ENCODE measurements at places on chromosomes 6 and 20.

DNA sequence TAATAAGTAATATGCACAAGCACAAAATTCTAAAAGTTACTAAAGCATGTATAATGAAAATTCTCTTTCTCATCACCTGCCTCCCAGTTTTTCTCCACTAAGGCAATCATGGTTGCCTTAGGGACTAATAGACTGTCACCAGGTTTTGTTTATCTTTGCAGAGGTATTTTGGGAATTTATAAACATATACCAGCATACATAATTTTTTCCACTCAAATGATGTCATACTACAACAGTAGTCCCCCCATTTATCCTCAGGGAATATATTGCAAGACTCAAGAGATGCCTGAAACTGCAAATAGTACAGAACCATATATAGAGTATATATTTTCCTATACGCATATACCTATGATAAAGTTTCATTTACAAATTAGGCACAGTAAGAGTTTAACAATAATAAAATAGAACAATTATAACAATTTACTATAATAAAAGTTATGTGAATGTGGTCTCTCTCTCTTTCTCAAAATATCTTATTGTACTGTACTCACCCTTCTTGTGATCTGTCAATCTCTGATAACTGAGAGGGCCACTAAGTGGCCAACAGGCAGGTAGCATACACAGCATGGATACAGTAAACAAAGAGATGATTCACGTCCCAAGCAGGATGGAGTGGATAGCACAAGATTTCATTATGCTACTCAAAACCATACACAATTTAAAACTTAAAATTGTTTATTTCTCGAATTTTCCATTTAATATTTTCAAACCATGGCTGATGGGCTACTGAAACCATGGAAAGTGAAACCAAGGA, 19.7 kb downstream of the RBL1 start:
- DNase-seq = no peak

DNA sequence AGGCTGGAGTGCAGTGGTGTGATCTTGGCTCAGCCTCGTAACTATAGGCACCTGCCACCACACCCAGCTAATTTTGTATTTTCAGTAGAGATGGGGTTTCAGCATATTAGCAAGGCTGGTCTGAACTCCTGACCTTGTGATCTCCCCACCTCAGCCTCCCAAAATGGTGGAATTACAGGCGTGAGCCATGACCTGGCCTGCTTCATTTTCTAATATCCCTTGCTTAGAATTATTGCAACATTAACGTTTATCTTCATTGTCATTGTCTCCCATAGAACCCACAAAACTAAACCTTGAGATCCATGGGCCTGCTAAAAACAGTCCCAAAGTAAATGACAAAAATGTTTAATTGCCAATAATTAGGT, 6.1 kb downstream of the EEF1A1 start:
- no peak for DNase-seq

DNA sequence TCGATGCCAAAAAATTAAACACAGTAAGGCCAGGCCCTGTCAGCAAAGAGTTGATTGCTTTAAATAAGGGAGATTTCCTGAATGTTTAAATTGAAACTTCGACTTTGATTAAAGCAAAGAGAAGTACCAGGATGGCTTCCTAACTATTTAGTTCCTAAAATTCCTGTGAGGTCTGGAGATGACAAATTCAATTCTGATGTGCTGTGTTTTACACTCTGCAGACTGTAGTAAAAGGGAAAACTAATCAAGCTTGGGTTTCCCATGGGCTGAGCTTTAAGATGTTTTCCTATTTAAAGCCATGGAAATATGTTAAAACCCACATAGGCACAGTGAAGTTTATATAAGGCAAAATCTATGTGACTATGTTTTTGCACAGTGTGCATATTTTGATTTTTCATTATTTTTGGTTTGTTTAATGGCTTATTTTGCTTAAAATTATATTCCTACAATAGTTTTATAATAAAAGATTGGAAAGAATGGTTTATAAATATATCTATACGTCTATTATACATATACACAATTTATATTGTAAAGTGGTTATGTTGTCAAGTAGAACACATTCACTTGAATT, 198.5 kb upstream of the EYA4 start:
- DNase-seq = no peak

DNA sequence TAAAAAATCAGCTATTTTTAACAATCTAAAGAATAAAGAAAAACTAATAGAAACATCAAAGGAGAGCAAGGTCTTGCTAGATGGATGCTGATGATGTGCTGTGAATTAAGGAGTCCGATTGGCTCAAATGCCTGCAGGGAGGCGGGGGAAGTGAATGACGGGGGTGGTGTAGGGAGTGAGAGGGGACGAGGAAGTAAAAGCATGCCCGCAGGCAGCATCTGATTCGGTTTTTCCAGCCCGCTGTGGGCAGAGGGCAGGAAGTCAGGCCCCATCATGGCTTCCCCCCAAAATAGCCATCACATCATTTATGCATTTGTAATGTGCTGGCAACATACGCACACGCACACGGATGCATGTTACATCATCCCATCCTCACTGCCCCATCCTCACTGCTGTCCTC, 10.3 kb downstream of the RSPO4 start:
- DNase-seq = no peak

GRCh38 chr6:15626878-15627674, 35.8 kb downstream of the DTNBP1 start:
- no peak for DNase-seq

DNA sequence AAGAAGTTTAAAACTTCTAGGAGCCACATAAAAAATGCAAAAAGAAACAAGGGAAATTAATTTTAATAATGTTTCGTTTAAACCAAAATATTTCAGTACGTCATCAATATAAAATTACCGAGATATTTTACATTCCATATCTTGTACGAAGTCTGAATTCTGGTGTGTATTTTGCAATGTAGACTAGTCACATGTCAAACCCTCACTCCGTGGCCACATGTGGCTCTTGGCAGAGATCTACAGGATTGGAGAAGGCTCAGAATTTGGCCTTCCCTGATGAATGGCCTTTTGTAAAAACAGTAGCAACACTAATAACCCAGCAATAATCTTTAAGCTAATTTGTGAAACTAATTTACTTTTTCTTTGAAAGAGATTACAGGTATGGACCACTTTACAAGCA, 217.1 kb downstream of the PRL start:
- DNase-seq = no peak
